Islet precursor cell (in vitro differentiated cells): ENCODE measurements at places on chromosomes 2 and 18.

DNA sequence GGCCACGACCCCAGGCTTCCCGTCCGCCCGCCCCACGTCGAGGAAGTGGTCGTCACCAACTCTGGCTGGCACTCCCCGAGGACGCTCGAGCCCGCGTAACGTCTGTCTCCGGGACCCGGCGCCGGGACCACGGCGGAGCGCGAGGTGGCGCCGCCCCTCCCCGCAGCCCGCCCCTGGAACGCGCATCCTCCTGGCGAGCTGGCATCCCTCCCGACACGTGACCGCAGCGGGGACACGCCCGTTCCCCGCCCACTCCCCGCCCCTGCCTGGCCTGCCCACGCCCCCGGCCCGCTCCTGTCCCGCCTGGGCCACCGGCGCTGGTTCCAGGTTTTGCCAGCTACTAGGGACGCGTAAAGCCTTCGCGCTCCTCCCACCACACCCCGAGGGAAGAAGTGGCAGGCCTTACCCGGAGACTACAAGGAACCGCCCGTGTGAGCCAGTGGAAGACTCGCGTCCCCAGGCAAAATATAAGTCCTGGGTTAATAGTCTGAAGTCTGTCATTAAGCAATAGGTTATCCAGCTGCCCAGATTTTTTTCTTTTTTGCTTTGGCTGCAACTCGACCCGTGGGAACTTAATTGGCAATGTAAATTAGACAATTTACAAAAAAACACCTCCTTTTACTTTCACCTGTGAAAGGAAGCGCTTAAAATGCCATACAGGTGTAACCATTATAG, at the start of gene OSBPL1A:
OSBPL1A (minus strand) TSS at position 131 of the 675 bp plus-strand sequence. CDS start 20,291 bp downstream, outside the sequence.
- DNase-seq, result peak; percentile 99

DNA sequence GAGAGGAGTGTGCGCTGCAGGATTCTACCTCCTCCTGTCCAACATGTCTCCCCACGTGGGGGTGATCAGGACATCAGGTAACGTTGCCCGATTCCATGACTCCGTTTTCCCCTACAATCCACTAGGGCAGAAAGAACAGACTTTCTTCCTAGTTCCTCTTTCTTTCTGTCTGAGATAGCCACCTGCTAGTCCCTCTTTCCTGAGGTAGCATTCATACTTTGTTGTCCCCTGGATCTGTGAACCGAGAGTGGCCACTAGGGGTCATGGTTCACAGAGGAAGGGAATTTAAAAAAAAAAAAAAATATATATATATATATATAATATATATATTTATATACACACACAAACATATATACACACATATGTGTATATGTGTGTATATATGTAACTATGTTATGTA, 210.0 kb upstream of the ZNF521 start:
- DNase-seq, result no peak

DNA sequence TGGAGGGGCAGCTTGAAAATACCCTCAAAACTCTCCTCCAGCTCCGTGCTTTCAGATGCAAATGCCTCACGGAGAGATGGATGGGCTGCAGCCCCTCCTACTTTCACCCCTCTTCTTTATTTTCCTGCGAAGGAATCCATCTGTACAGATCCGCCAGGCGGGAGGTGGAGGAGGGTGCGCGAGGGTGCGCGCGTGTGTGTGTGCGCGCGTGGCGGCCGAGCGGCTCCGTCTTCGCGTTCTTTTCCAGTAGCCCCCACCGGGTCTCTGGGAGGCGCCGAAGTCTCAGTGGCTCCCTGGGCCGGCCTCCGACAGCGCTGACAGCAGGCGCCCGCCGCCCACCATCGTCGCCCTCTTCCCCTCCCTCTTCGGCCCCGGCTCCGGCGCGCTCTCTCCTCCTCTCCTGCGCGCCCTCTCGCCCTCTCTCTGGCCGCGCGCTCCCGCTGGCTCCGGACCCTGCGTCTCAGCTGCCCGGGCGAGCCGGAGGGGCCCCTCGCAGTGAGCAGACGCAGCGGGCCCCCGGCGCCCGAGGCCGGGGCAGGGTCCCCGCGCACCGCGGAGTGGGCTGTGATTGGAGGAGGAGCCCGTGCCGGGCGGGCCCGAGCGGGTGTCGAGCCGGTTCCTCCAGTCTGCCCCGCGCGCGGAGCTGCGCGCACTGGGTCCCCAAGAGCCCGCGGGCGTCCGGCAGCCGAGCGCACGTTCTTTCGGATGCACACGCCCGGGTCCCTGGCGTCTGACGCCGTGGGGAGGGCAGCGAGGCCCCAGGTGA, at the start of gene CDH7:
CDH7 (plus strand) TSS at position 624 of the 766 bp plus-strand sequence. CDS start 11,831 bp downstream, outside the sequence.
- peak; percentile 82 for DNase-seq

DNA sequence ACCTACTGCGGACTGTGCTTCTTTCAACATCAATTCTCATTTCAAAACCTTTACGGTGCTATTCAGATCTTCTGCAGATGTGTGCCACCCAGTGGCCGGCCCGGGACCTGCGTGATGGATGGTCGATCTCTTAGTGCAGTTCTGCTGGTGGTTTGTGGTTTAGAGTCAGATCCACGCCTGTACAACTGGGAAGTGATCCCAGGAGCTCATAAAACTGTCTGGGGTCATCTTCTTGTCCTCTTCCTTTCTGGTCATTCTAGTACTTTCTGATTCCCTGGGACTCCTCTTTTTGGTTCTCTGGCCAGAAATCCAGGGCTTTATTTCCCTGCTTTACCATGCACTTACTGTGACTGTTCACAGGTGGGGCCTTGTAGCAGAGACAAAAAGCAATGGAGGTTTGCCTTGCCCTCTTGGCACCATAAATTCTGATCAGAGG, 15.8 kb upstream of the SELENOI start:
- peak; percentile 95 for DNase-seq

DNA sequence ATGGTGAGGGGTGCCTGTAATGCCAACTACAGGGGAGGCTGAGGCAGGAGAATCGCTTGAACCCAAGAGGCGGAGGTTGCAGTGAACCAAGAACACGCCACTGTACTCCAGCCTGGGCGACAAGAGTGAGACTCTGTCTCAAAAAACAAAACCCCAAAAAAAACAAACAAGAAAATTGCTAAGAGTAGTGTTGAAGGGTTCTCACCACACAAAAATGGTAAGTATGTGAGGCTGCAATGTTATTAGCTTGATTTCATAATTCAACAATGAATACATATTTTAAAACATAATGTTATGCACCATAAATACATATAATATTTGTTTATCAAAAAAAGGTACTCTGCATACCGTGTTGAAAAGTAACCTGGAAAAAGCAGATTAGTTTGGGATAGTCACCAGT, 45.8 kb downstream of the PSMG2 start:
- DNase-seq, result no peak

GRCh38 chr18:44917216-44918141, 236.8 kb downstream of the SETBP1 start:
- no peak for DNase-seq

- peak; percentile 53 for DNase-seq
Measured at GRCh38 chr2:102226612-102227391, 40.0 kb downstream of the IL1RL2 start.

DNA sequence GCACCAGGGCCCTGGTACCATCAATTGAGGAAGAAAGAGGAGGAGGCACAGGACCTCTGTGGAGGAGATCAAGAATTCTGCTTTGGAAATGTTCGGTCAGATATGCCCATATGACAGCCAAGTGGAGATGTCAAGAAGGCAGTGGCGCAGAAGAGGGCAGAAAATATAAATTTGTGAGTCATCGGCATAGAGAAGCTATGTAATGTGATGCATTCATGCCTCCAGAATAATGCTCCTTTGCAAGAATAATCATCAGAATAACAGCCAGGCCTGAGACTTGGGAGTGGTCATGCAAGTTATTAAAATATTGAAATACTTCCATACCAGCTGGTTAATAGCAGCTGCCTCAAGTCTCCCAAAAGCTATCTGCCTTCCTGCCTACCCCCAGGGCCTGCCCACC, 32.1 kb upstream of the SCG2 start:
- no peak for DNase-seq

DNA sequence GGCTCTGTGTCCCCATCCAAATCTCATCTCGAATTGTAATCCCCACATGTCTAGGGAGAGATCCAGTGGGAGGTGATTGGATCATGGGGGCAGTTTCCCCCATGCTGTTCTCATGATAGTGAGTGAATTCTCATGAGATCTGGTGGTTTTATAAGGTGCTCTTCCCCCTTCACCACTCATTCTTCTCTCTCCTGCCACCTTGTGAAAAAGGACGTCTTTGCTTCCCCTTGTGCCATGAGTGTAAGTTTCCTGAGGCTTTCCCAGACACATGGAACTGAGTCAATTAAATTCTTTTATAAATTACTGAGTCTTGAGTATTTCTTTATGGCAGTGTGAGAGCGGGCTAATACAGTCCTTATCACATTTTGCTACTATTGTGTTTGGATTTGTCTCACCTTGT, 177.6 kb upstream of the SLC39A10 start:
- DNase-seq, result no peak

DNA sequence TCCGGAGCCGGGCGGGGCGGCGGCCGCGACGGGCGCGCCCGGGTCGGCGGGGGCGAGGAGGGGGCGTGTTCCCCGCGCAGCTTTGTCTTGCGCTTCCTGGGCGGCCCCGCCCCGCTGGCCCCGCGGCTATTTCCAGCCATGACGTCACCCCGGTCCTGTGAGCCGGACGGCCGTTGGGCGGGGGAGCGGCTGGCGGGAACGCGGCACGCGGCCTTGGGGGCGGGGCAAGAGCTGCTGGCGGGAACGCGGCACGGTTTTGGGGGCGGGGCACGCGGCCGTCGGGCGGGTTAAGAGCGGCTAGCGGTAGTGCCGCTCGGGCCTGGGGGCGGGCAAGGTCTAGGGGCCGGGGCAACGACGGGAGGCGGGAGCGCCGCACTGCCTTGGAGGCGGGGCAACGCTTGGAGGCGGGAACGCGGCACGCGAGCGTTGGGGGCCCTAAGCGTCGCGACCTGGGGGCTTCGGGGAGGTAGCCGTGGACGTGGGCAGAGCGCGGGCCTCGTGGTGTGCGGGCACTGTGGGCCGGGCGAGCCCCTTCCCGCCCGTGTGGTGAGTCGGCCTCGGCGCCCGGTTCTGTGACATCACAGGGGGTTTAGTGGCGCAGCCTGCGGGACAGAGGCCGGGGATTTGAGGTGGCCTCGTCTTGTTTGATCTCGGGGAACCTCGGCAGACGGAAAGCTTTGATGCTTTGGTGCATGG, 704 bp downstream of the KLF11 start:
- peak; percentile 95 for DNase-seq

DNA sequence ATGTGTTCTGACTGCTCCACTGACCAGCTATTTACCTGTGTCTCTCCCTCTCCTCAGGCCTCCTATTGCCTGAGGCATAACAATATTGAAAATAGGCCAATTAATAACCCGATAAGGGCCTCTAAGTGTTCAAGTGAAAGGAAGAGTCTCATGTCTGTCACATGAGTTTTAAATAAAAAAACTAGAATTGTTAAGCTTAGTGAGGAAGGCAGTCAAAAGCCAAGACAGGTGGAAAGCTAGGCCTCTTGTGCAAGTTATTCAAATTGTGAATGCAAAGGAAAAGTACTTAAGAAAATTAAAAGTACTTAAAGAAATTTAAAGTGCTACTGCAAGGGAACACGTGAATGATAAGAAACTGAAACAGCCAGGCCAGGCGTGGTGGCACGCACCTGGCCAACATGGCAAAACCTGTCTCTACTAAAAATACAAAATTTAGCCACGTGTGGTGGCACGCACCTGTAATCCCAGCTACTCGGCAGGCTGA, 44.9 kb upstream of the TAF4B start:
- DNase-seq, result no peak

- DNase-seq, result peak; percentile 80
Measured at GRCh38 chr18:78192054-78192453, 787.6 kb upstream of the SALL3 start.

- no peak for DNase-seq
Measured at GRCh38 chr2:159860581-159861310, 62.7 kb upstream of the CD302 start.

DNA sequence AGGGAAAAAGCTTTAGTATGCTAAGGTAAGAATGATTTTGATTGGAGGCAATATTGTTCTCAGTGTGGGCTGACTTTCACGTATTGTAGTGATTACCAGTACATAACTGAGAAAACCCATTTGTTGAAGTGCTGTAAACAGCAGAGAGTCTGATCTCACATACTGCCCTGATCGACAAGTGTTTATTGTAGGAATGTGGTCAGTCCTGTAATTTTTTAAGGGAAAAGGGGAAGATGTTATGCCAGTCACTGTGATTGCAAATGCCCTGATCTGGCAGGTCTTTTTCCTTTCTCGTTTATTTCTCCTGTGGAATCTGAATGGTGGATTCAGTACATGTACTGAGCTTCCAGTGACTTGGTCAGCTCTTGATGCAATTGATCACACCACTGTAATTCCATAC, 11.5 kb downstream of the SPATS2L start:
- DNase-seq, result no peak

DNA sequence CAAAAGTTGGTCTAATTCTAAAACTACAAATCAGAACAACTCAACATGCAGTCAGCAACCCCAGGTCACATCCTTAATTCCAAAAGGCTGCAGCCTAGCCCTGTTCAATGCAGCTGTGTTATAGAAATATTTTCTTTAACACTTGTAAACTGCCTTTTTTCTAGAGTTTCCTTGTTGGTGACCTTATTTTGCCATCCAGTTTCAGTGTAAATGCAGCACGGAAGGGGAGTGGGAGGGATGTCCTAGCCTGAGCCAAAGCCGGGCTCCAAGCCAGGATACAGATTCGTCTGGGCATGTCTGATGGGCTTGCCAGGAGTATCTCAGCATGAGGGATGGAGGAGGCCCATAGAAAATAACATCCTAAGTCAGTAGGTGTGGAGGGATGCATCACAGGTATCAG, 17.7 kb upstream of the SP3 start:
- DNase-seq, result no peak

- no peak for DNase-seq
Measured at GRCh38 chr2:216415541-216415940, 3.3 kb downstream of the SMARCAL1 start.

DNA sequence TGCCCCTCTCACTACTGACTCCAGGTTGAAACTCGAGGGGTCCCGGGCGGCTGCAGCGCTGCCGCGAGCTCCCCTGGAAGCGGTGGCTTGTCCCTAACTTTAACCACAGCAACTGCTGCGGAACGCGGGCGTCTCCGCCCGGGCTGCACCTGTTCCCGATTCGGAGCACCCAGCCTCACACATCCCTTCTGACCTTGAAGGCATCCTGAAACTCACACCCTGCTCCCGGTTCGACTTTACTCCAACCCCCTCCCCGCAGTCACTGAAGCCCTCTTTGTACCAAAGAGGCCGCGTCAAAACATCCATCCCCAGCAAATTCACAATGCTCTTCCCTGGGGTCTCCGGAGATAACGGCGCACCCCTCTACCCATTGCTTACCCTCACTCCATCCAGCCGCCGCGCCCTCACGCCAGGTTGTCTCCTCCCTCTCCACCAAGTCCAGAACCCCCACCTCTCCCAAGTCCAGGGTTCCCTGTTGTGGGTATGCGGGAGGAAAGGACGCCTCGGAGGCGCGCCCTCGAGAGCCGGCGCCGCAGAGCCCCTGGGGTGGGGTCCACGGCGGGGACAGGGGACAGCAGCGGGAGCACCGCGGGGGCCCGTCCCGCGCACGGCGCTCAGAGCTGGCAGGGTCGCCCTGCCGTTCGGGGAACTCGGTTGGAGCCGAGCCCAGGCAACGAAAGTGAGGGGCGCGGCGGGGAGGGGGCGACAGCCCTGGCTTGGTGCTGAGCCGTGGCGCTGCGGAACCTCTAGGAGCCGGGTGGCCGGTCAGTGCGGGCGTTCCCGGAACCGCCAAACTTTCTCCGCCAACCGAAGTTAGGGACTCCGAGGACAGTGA, 934 bp downstream of the MYO5B start:
- peak; percentile 60 for DNase-seq

- DNase-seq, result no peak
Measured at GRCh38 chr2:200962811-200963123, 693 bp downstream of the ORC2 start.
